ENCODE measurements at places on chromosomes 2 and 18.
A peak's percentile ranks its signal among the peaks of the same experiment; 100 is the strongest.

DNA sequence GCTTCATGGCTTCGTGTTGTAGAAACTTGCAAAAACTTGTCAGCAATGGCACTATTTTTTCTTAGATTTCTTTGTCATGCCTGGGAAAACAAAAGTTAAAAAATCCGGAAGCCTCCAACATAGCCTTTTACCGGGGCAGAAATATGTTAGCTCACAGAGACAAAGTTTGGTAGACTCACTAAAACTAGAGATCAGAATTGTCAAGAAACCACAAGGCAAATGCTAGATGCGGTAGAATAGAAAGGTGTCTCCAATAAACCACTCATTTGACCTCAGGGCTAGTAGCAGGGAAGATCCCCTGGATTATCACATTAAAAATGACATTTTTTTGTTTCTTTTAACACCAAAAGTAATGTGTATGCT, 405 bp downstream of the CASP10 start:
- no peak for DNase-seq

- DNase-seq, result no peak
Observed at GRCh38 chr2:109218792-109219126, 89.8 kb downstream of the SH3RF3 start.

- DNase-seq, result no peak
Observed at GRCh38 chr18:71352618-71353017, 1063.8 kb downstream of the SOCS6 start.

DNA sequence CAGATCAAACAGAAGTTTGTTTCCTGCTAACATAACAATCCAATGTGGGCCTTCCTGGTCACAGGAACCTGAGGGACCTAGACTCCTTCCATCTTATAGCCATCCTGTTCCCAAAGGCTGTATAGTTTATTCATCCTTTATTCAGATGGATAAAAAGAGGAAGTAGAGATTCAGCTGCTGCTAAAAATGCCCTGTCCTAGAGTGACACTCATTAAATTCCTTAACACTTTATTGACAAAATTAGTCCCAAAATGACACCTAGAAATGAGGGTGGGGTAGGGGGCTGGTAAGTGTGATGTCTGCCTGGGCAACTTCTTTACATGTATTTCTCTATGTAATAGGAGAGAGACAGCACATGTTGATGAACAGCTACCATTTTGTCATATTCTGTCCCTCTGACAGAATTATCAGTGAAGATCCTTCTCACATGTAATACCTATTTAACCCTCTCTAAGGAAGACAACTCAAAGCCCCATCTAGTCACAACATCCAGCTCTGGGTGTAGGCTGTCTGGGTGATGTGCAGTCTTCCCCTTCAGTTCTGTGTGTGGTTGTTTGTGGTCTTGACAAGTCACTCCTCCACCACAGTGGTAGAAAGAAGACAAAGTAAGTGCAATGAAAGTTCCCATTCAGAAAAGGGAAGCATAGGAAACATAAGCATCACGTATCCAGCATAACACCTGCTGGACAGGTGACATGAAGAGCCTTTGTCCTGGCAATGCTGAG, 253.9 kb upstream of the CNTNAP5 start:
- DNase-seq, result no peak

DNA sequence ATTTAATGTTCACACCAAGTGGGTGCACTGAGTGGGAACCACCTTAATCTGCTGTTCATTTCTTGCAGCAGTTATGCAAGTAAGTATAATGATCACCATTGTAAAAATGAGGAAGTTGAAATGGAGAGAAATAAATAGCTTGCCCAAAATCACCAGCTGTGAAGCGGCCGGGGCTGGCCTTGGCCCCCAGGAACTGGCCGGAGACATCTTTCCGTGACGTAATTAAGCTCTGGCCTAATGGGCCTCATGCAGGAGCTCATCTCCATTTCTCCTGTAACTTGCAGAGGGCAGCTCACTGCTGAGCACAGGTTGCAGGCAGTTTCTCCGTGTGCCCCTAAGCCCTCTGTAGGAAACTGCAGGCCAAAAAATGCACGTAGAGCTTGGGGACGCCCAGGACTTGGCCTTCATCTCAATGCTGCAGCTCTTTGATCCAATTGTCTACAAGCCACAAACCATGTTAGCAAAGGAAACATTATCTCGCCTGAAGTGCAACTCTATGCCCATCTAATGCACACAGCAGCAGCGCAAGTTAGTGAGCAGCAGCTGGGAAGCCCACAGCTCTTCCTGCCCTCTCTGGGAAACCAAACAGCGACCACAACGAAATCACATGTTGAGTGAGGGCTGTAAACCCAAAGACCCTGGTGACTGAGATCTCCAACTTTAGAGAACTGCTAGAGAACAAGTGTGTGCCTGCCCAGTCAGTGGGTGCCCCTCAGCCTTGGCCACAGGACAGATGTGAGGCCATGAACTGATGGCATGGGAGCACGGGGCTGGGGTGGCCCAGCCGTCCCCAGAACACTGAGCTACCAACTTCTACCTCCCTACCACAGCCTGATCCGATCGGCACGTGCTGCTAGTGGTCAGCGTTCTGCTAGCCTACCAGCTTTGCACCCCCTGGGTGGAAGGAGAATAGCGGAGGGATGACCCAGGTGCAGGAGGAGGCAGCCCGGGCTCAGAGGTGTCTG, 28.8 kb downstream of the APCDD1 start:
- no peak for DNase-seq

DNA sequence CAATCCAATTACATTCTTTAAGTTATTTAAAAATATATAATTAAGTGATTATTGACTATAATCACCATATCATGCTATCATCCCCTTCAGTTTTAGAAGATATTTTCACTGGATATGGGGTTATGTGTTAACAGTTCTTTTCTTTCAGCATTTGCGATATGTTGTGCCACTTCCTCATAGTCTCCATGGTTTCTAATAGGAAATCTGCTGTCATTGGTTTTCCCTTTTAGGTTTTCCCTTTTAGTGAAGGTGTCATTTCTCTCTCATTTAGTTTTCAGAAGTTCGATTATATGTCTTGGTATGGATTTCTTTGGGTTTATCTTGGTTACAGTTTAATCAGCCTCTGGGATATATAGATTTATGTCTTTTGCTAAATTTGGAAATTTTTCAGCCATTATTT, 34.8 kb upstream of the EPG5 start:
- no peak for DNase-seq

DNA sequence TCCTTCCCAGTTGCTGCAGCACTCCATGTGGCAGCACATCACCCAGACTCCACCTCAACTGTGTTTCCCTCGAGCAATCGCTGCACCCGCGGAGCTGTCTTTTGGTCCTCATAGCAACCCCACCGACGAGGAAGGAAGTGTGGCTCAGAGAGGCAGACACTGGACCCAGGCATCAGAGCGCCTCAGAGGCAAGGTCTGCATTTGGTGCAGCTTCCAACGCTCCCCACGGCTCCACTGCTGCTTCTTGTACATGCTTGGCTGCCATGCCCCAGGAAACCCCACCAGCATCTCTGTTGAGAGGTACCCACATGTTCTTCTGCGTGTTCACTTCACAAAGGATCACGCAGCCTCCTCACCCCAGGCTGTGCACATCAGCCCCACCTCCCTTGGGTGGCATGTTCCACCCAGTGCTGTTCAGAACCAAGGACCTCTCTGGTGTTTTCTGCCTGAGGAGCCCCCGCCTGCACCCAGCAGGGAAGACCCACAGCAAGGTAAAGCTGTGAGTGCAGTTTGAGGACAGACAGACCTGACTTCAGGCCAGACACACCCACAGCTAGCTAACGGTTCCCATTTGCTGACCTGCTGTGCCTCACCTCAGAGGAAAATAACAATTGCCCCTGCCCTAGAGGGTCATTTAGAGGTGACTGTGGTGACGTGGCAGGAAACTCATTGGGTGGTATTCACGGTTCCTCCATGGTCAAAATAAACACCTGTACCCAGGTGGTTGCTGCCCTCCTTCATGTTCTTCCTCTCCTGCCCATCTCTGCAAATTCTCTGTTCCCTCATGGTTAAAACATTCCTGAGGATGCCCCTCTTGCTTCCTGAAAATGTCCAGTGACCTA, 326.3 kb upstream of the MYT1L start:
- DNase-seq, result no peak

- DNase-seq, result no peak
Observed at GRCh38 chr2:46435796-46436360, 43.5 kb upstream of the TMEM247 start.

- no peak for DNase-seq
Observed at GRCh38 chr2:236167297-236168109, 683 bp downstream of the GBX2 start.

GRCh38 chr2:54957321-54957999, 92.8 kb downstream of the RTN4 start:
- DNase-seq, result no peak

DNA sequence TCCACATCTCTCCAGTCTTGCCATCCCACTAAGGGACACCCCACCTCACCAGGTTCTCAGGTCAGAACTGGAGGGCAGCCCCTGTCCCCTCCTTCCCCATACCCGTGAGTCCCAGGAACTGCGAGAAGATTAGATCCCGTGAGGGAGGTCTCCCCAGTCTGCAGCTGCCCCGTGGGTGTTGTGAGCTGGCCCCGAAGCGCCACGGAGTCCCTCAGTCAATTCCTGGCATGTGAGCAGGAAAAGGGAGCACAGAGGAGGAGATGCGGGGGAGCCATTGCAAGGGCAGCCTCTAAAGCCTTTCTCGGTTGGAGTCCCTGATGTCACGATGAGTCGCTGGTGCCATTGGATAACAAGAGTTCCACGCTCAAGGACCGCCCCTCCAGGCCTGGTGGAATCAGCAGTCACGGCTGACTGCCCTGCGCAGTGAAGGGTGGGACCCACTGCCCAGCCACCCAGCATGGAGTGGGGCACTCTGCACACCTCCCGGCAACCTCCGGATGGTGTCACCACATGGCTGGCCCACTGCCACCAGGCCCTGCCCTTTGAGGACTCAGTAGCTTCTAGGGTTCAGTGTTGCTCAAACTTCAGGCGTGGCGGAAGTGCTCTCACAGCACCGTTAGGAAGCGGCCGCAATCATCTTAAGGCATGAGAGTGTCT, 434.9 kb upstream of the MYT1L start:
- DNase-seq, result no peak

- no peak for DNase-seq
Observed at GRCh38 chr2:46230677-46231425, 66.4 kb upstream of the EPAS1 start.

DNA sequence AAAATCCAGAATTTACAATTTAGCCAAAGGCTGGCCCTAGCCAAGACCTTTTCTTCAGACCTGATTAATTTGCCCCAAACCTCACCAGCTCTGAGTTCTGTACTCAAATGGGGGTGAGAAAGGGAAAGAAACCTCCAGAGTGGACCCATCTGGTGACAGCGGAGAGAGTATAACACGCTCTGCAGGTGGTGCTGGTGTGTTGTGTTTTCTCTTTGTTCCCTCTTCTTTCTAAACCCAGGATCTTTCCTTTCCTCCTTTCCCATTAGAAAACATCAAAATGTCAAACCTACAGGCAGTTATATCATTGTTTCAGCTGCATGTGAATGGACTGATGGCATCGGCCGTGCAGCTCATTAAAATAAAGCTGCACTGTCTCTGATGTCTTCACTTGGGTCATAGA, 253.2 kb upstream of the SP5 start:
- DNase-seq, result no peak

DNA sequence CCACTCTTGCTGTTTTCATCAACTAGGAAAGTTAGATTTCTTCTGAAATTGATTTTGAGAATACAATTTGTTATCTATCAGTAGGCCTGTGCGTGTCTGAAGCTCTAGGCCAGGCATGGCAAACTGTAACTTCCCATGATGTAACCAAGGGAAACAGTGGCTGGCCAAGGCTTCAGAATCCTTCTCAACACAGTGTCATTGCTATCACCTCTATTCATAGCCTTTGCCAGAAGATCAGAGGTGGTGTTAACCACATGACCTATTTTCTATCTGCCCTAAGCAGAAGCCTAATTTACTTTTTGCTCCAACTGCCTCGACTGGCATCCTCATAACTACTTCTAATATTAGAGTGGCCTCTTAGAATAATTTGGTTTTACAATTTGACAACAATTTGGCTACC, 2.5 kb downstream of the ITGB6 start:
- DNase-seq, result no peak

DNA sequence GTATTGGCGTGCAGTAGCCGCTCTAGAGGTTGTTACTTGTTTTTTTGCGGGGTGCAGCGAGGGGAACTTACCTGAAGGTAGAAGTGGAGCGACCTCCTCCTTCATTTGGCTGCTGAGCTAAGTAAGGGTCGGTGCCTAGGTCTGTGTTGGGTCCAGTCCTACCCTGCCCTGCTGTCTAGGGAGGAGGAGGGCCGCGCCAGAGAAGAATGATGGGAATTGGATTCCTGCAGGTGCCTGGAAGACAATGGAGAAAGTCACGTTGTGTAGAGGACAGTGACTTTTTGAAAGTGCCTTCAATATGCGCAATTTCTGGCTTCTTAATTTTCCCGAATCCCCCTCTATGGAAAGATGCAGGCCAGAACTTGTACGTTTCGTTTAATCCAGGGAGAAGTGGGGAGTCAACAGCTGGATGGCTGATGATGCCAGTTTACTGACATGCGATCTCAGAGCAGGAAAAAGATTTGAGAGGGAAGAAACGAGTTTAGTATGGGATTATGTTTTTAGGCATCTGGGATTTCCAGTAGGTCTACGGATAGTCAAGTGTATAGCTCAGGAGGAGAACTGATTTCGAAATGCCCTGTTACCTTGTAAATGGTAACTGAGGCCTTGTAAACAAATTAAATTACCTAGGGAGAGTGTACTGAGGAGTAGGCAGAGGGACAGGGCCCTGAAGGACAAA, 653 bp downstream of the MRPS9 start:
- DNase-seq, result no peak

DNA sequence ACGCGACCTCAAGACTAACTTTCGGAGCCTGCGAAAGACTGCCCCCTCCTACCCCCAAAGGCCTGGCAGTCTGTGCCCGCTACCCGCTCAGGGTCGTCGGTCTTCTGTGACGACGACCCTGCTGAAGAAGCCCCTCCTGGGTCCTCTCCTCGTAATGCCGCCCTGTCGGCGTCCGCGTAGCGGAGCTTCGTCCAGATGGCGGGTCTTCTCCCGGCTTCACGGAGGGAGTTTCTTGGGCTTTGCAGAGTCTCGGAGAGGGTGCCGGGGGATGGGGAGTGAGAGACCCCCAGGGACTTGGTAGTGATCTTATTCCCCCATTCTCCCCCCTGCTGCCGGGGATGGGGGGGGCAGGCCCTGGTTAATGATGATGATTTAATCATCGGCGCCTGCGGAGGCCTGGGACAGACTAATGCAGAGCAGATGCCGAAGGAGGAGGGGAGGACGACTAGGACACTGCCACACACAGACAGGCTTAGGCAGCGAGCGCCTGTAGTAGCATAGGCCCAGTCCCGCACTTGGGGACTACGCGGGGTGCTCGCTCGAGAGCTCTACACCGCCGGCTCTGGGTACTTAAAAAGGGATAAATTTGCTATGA, 528 bp upstream of the PCGF1 start:
- no peak for DNase-seq

GRCh38 chr2:165953655-165954606, at the start of gene TTC21B:
TTC21B (minus strand) TSS chr2:165953776; CDS start chr2:165953705, 71 bp downstream.
- DNase-seq, result peak; percentile 82

GRCh38 chr18:55219823-55220222, 260.6 kb upstream of the CCDC68 start:
- no peak for DNase-seq

DNA sequence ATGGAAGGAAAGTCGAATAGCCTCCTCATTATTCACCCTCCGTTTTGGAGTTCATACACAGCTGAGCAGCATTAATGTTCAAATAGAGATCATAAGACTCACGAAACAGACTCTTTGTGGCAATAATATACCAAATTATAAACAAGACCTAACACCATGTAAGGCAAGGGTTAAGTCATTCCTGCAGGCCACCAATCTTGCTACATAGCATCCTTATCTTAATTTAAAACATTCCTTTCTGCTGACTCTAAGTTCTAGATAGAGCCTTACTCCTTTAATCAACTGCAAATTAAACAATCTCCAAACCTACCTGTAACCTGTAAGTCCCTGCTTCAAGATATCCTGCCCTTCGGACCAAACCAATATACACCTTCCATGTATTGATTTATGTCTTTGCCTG, 178.0 kb downstream of the PDE11A start:
- DNase-seq, result no peak

All from cerebellar nuclear complex (tissue), 1 donor.